T-cell (primary cell): ENCODE measurements at places on chromosomes 7 and 10.

DNA sequence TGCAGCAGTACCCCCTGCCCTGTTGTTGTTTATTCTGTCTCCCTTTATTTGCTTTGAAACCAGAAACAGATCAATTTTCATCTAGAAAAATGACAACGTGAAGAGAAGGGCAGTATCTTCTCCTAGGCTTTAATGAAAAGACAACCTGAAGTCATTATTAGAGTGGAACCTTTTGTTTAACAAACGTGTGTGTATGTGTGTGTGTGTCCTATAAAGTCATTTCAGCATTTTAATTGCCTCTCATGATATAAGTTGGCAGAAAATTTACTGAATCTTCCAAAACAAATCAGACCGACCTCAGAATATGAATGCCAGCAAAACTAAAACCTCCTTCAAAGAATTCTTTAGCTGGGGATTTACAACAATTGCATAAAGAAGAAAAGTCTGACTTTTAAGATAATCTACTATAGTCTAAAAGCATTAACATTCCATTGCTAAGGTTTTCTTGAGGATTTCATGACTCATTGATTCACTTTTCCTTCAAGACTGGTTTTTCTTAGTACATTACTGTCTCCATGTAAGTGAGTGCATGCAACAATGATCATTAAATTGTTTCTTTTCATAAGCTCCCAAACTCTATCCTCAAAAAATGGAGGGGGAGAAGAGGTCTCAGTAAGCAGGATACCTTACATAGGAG, 3.2 kb downstream of the GLI3 start:
- DNase-seq = no peak

DNA sequence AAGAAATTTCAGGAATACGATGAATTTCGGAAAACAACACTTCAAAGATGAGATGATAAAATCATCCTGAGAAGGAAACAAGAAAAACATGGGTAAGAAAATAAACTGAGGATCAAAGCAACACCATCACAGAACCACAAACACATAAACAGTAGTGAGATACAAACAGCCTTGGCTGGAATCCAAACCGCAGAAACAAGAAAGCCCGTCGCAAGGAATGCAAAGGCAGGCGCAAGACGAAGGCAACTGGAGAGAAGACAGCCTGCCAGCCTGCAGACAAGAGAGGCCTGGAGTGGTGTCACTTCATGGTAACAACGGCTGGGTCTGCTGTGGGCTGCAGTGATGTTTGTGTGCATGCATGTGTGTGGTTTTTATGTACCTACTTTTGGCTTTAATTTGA, 61.8 kb upstream of the DRGX start:
- DNase-seq = no peak

DNA sequence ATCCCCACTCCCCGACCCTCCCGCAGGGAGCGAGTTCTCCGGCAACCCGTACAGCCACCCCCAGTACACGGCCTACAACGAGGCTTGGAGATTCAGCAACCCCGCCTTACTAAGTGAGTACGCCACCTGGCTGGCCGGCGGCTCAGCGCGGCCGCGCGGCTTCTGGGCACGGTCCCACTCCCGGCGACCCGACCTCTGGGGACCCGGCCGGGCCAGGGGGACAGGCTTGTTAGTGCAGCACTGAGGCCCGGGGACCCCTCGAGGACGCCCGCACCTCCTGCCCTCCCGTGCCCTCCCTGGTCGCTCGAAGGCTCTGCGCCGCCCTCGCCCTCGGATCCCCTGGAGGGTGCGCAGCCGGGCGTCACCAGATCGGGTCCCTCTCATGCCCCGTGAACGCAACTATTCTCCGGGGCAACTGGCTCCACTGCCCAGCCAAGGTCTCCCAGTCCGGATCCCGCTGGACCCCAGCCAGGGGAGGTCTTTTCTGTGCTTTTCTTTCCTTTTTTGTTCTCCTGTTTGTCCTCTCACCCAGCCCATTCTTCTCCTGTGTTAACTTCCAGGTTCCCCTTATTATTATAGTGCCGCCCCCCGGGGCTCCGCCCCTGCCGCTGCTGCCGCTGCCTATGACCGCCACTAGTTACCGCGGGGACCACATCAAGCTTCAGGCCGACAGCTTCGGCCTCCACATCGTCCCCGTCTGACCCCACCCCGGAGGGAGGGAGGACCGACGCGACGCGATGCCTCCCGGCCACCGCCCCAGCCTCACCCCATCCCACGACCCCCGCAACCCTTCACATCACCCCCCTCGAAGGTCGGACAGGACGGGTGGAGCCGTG, 81.8 kb downstream of the PAX2 start:
- DNase-seq = no peak

GRCh38 chr7:77649716-77650349, 46.4 kb upstream of the RSBN1L start:
- no peak for DNase-seq

GRCh38 chr10:16712883-16713282, 104.3 kb downstream of the RSU1 start:
- DNase-seq = no peak

DNA sequence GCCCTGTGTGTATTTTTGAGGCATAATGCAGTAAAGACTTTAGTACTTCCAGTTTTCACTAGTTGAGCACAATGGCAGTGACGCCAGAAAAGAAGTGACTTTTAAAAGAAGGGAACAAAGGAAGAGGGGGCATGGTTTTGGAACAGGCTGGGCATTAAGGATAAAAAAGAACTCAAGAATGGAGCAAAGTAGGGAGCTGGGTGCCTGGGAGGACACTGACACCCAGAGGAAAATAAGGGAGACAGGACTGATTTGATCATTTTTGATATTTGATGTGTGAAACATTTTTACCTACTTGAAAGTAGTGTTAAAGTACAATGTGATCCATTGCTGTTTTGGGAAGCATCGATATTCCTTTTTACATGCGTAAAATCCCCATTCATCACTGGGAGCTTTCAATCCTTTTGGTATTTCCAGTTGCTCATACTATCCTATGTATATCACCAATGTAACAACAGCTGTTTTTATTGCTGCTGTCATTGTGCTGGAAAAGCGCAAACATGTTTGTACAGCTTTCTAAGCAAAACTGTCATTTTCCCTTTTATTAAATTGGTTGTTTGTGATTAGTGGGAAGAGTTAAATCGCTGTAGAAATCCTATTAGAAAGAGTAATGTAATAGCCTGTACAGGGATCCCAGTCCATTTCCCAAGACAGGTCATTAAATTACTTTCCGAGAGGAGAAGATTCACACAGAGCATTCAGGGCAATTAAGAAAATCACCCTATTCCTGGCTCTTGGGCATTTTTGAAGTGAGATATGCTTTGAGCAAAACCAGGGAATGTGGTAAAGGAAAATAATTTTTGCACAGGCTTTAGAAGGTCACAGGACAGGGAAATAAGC, 85.2 kb downstream of the ADAM12 start:
- no peak for DNase-seq

- no peak for DNase-seq
Measured at GRCh38 chr7:158811461-158811860, 17.8 kb downstream of the ESYT2 start.

- peak; percentile 51 for DNase-seq
Measured at GRCh38 chr7:143345428-143345900, 17.0 kb downstream of the FAM131B start.

DNA sequence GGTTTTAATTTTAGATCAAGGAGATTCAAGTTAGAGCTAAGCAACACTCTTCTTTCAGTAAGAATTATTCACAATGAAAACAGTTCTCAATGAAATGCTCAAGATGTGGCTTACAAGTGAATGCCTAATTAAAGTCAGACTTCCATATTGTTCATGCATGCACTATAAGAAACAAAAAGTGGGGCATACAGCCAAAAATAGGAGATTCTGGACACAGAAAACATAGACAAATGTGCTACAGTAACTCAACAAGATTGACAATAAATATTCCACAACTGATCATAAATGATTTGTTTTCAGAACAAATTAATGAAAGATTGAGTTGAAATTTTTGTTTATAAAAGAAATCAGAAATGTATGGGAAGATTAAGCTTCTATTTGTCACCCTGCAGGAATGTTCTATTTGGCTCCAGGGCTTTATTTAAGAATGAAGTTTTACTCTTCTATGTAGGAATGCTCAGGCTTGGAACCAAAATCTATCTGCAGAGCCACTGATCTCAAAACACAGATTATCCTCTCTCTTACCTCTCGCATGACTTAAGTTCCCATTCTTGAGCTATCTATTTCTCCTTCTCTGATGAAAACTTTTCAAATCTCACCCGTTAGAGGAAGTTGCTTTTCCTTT, 89.0 kb upstream of the PIP4K2A start:
- no peak for DNase-seq

GRCh38 chr10:29932991-29933390, 126.4 kb downstream of the JCAD start:
- DNase-seq = no peak

- DNase-seq = no peak
Measured at GRCh38 chr10:112352044-112352443, 21.9 kb upstream of the ACSL5 start.

- DNase-seq = no peak
Measured at GRCh38 chr10:113911113-113911512, 56.7 kb downstream of the NHLRC2 start.

GRCh38 chr10:30535677-30536076, 93.9 kb downstream of the LYZL2 start:
- no peak for DNase-seq

DNA sequence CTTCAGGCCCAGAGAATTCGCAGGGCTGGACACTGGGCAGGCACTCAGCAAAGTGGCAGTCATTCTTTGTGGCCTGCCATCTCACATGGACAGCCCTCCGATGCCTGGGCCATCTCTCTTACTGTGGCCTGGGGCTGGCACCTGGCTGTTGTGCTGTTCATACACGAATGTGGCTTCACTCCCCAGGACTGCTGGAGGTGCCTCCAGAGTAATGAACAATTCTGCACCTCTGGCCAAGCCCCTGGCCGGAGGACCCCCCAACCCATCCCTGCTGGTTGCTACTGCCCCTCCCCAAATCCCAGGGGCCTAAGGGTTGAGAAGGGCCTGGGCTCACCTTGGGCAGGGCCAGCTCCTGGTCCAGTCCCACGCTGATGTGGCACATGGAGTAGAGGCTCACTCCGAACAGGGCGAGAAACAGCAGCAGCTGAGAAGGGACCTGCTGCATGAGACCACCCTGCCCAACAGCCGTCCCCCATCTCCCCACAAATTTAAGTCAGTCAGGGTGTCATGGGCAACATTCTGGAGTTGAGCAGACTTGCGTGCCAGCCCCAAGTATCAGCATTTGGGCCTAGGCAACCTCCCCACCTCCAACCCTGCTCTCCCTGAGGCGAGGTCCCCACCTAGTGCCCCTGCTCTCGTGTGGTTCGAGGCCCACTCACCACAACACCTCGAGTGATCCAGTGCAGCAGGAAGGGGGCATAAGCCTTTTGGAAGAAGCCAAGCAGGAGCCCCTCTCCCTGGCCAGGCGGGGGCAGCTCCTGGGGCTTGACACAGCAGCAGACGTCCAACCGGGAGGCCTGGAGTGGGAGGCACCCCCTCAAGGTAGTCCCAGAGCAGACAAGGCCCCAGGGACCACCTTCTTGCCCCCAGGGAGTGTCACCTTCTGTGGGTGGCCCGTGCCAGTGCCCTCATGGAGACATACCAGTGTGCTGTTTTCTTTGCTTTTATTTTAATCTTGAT, 9.4 kb downstream of the NPC1L1 start:
- no peak for DNase-seq

DNA sequence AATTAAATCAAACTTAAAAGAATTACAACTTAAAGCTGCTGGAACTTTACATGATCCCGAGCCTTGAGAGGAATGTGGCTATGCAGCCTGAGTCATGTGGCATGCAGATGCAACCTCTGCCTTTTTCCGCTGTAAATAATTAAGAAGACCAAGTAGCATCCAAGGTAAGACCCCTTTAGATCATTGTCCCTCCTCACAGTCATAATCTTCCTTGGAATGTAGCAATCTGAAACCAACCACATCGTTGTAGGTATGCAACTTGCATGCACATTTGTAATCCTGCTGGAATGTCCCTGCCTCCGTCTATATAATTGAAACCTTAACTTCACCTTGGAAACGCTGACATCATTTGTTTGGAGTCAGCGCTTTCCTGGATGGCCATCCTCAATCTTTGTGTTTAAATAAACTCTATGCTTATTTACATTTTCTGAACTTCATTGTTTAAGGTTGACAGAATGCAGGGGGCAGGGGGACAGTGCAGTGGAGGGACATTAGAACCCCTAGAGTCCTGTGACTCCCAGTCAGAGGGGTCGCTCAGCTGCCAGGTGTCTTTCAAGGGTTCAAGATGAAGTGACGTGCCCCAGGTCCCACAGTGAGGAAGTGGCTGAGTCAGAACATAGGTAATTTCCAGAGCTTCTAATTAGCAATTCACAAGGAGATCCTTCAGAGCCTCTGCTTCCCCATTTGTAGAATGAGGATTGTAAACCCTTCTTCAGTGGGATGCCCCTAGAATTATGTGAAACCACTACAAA, 110.7 kb downstream of the RALA start:
- DNase-seq = no peak

DNA sequence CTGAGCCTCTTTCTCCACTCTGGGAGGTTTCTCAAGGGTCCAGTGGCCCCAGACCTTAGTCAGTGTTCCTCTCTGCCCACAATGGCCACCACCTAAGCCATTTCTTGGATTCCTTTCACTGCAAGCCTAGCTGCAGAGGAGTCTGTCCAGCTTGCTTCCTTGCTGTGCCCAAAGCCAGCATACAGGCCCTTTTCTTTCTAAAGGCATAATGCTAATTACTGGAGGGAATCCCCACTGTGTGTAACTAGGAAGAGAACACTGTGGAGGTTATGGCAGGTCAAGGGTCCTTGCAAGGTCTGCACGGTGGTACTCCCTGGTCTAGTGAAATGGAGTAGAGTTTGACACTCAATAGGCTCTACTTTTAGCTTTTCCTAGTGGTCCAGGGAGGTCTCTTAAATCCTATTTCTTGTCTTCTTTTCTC, 70.4 kb upstream of the CC2D2B start:
- no peak for DNase-seq

DNA sequence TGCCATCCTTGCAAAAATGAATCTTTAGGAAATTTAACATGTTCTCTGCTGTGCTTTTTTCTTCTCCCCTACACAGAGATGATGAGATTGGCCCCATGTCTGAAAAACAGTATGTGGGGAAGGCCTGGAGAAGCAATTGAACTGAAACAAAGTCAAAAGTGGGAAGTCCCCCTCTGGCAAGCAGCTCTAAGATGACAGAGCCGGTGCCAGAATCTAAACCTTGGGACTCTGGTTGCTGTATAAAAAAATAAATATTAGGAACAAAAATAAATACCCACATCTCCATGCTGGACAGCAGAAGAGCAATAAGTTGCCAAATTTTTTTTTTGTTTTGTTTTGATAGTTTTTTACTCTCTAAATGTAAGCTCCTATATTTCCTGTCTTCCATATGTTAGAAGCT, 51.8 kb upstream of the TRIL start:
- no peak for DNase-seq

- DNase-seq = no peak
Measured at GRCh38 chr7:30831936-30832335, 60.7 kb downstream of the MINDY4 start.

GRCh38 chr10:91761721-91762120, 36.5 kb upstream of the TNKS2 start:
- no peak for DNase-seq

GRCh38 chr7:100065452-100066186, 15.9 kb downstream of the ZNF3 start:
- DNase-seq = no peak
